ENCODE measurements at places on chromosomes 3 and 15.

- H3K27ac ChIP-seq, result no peak overlapping the region
- no peak overlapping the region for H3K4me3 ChIP-seq
- no peaks in the 10 kb centered on the region for H3K27me3 ChIP-seq
- peaks cover 27% of the 10 kb centered on the region for H3K4me1 ChIP-seq
- no peak for DNase-seq
- peaks cover 5% of the 10 kb centered on the region for H3K36me3 ChIP-seq
Observed at GRCh38 chr3:31106912-31107311, 212.5 kb upstream of the GADL1 start.

- DNase-seq, result no peak
- no peak overlapping the region for H3K27ac ChIP-seq
- no peaks in the 10 kb centered on the region for H3K4me1 ChIP-seq
- H3K27me3 ChIP-seq, result no peaks in the 10 kb centered on the region
- no peak overlapping the region for H3K4me3 ChIP-seq
- H3K36me3 ChIP-seq, result no peaks in the 10 kb centered on the region
Observed at GRCh38 chr3:29463304-29463703, 182.4 kb downstream of the RBMS3 start.

- H3K36me3 ChIP-seq, result no peaks in the 10 kb centered on the region
- no peak overlapping the region for H3K4me3 ChIP-seq
- H3K4me1 ChIP-seq, result no peaks in the 10 kb centered on the region
- no peaks in the 10 kb centered on the region for H3K27me3 ChIP-seq
- no peak for DNase-seq
Observed at GRCh38 chr3:17339132-17339575, 403.3 kb downstream of the TBC1D5 start.

DNA sequence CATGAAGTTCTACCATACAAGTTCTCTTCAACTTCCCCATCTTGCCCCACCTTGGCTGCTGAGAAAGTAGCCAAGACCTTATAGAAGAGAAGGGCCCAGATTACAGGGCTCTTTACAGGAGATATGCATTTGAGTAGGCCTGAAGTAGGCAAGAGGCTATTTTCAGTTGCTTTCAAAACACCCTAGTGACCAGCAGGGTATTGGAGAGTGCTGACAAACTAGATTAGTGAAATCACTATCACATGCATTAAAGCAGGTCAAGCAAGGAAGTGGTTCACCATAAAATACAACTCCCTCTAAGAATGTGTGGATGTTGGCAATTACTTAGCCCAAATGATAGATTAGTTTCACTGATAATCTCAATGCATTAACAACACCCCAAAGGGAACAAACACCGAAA is 2.7 kb upstream of the LZTFL1 start:
- no peaks in the 10 kb centered on the region for H3K36me3 ChIP-seq
- no peak for DNase-seq
- peaks cover 42% of the 10 kb centered on the region for H3K27me3 ChIP-seq
- H3K4me3 ChIP-seq, result no peak overlapping the region
- peak overlapping the region; percentile 11 for H3K27ac ChIP-seq

DNA sequence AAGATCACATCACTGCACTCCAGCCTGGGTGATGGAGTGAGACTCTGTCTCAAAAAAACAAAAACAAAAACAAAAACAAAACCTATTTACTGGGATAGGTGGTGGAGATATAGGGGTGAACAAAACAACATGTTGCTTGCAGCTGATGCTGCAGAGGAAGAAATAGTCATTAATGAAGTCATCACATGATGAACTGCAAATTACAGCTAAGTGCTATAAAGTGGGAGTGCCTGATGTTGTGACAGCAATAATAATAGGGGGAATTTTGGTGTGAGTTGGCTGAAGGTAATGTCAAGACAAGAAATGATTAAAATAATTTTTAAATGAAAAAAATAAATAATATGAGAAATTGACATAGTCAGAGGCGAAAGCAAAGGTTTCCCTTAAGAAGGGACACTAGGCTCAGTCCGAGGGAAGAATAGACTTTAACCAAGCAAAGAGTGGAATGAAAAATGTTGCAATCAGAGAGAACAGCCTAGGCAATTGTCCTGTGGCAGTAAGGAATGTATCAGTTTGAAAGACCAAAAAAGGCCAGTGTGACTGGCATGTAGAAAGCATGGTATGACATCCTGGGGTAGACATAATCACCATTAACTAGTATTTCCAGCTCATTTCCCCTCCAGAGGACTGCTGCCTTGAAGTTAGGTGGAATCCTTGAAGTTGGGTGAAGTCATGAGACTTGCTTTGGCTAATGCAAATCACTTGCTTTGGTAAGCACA is 14.7 kb upstream of the PIK3CB start:
- H3K27me3 ChIP-seq, result no peaks in the 10 kb centered on the region
- no peaks in the 10 kb centered on the region for H3K36me3 ChIP-seq
- no peaks in the 10 kb centered on the region for H3K4me1 ChIP-seq
- H3K27ac ChIP-seq, result no peak overlapping the region
- no peak for DNase-seq

DNA sequence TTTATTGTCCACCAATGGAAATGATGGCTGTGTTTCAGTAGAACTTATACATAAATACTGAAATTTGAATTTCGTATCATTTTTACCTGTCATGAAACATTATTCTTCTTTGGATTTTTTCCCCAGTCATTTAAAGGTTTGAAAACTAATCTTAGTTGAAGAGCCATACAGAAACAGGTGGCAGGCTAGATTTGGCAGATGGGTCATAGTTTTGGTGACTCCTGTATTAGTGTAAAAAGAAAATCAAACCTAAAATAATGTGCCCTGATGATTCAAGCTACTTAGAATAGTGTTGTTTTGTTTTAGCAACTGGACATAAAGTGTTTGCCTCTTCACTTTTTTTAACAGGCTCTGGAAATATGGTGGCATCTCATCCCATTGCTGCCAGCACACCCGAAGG is 68.9 kb downstream of the SIDT1 start:
- no peak overlapping the region for H3K27ac ChIP-seq
- H3K4me3 ChIP-seq, result no peak overlapping the region
- H3K27me3 ChIP-seq, result no peaks in the 10 kb centered on the region
- H3K4me1 ChIP-seq, result peaks cover 6% of the 10 kb centered on the region
- peaks cover 28% of the 10 kb centered on the region for H3K36me3 ChIP-seq
- DNase-seq, result no peak

DNA sequence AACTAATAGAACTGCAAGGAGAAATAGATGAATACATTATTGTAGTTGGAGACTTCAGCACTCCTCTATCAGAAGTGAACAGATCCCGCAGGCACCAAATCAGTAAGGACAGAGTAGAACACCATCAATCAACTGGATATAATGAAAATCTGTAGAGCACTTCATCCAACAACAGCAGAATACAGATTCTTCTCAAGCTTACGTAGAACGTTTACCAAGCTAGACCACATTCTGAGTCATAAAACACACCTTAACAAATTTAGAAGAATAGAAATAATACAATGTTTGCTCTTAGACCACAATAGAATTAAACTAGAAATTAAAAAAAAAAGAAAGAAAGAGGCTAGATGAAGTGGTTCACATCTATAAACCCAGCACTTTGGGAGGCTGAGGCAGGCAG is 70.7 kb upstream of the NEDD4 start:
- DNase-seq, result no peak
- H3K4me1 ChIP-seq, result no peaks in the 10 kb centered on the region
- H3K4me3 ChIP-seq, result no peak overlapping the region
- H3K27me3 ChIP-seq, result peaks cover 11% of the 10 kb centered on the region

DNA sequence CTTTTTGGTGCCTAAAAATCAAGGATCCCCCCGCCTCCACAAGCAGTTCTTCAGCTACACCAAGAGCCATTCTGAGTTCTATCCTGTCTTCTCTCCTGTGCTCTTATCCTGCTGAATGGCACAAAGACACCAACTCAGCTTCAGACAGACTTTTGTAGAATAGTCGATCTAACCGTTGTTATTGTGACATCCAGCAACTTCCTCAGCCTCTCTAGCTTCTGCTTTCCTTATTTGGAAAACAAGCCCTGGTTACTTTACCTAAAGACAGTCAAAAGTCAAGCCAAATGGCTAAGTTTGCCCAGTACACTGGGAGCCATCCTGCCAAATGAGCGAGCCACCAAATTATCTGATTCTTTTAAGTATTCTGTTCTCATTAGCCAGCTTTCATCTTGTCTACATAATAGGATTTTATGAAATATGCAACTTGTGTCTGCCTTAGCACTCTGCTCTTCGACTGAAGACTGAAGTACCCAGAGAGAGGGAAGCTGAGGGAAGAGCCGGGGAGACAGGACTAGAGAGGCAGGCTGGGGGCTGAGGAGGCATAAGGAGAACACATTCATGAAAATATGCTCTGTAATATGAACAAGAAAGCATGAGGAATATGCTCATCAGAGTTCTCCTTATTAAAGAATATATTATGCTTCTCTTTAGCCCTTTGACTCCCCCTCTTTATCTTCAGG is 35.1 kb downstream of the LYZL4 start:
- peaks cover 10% of the 10 kb centered on the region for H3K27me3 ChIP-seq
- H3K4me1 ChIP-seq, result peaks cover 2% of the 10 kb centered on the region
- no peak overlapping the region for H3K27ac ChIP-seq

DNA sequence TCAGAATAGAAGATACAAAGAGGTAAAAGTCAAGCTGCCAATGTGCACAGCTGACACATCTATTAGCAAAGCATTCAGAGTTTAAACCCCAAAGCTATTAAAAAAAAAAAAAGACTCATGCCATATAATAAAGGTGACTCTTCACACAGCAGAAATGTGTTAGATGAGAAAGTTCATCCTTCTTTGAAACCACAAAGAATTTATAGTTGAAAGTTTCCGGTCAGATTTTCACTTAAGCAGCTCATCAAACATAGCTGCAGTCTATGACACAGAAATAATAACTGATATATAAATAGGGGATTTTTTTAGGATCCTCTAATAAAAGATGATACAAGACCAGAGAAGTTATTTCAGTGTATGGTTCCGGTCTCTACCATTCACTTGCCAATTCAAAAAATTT is 76.6 kb downstream of the WWTR1 start:
- H3K4me3 ChIP-seq, result no peak overlapping the region
- H3K4me1 ChIP-seq, result peaks cover 65% of the 10 kb centered on the region
- no peaks in the 10 kb centered on the region for H3K36me3 ChIP-seq
- DNase-seq, result no peak

DNA sequence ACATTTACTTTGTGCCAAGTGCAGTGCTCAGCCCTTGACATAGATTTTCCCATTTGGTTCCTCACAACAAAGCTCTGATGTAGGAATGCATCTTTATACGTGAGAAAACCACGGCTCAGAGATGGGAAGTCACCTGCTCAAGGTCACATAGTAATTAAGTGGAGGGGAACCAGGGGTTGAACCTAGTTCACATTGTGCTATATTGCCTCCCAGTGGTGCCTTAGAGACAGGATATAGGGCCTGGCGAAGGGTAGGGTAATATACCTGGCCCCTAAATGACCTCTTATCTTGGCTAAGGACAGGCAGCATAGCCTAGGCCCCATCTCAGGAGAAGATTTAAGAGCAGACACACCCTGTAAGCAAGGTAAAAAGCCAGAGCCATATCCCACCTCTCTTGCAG is 71.5 kb downstream of the FOXP1 start:
- no peak overlapping the region for H3K27ac ChIP-seq
- peaks cover 10% of the 10 kb centered on the region for H3K4me1 ChIP-seq
- DNase-seq, result peak; percentile 48
- H3K36me3 ChIP-seq, result no peaks in the 10 kb centered on the region
- H3K27me3 ChIP-seq, result no peaks in the 10 kb centered on the region
- no peak overlapping the region for H3K4me3 ChIP-seq

GRCh38 chr3:156865732-156866131 is 39.6 kb downstream of the LEKR1 start:
- H3K36me3 ChIP-seq, result no peaks in the 10 kb centered on the region
- H3K27me3 ChIP-seq, result no peaks in the 10 kb centered on the region
- H3K4me3 ChIP-seq, result no peak overlapping the region
- no peak overlapping the region for H3K27ac ChIP-seq
- no peak for DNase-seq

DNA sequence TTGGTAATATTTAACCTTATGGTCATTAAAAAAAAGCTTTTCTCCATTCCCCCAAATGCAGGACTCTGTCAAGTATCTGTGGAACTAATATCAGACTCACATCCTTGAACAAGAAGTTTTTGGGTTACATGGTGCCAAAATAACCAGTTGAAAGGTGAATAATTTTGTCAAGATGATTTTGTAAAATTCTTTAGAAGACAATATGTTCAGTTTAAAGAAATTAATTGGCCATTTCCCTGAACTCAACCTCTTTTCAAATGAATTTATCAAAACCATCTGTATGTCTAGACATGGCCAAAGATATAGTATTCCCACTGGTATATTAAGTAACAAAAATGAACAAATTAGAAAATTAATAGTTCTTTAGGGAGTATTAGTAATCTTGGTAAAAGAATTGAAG is 280.5 kb downstream of the MBNL1 start:
- DNase-seq, result no peak
- no peak overlapping the region for H3K27ac ChIP-seq
- no peak overlapping the region for H3K4me3 ChIP-seq
- peaks cover 2% of the 10 kb centered on the region for H3K36me3 ChIP-seq

DNA sequence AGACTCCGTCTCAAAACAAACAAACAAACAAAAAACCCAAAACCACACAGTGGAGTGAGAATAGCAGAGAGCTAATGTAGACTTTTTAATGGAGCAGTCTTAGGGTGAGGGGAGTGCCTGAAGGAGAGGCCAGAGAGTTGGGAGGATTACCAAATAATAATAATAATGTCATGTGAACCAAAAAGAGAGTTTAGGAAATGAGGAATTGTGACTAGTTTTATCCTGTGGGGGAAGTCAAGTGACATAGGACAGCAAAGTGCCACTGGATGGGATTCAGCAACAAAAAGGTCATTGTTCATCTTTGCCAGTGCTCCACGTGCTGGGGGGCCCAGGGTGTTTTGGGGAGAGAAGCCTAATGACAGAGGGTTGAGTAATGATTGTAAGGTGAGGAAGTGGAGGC is 12.9 kb downstream of the GPR87 start:
- DNase-seq, result no peak
- H3K4me3 ChIP-seq, result no peak overlapping the region
- H3K27me3 ChIP-seq, result no peaks in the 10 kb centered on the region
- no peak overlapping the region for H3K27ac ChIP-seq
- H3K36me3 ChIP-seq, result peaks cover 12% of the 10 kb centered on the region
- H3K4me1 ChIP-seq, result peaks cover 68% of the 10 kb centered on the region

GRCh38 chr3:3801494-3801841 is 2.2 kb downstream of the LRRN1 start:
- H3K36me3 ChIP-seq, result no peaks in the 10 kb centered on the region
- H3K27ac ChIP-seq, result no peak overlapping the region
- H3K4me3 ChIP-seq, result no peak overlapping the region
- H3K4me1 ChIP-seq, result peaks cover 10% of the 10 kb centered on the region
- no peak for DNase-seq

- peaks cover 17% of the 10 kb centered on the region for H3K4me1 ChIP-seq
- DNase-seq, result no peak
- H3K36me3 ChIP-seq, result no peaks in the 10 kb centered on the region
- peaks cover 21% of the 10 kb centered on the region for H3K27me3 ChIP-seq
Observed at GRCh38 chr3:41169023-41169422, 30.3 kb upstream of the CTNNB1 start.

DNA sequence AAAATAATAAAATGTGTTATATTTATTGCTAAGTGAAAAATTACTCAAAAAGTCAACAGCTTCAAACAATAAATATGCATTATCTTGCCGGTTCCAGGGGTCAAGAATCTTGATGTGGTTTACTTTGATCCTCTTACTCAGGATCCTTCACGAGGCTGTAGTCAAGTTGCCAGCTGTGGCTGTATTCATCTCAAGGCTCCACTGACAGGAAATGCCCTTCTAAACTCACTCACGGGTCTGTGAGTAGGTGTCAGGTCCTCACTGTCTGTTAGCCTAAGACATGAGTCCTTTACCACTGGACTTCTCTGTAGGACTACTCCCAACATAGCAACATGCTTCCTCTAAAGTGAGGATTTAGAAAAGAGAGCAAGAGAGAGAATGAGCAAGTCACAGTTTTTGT is 983.0 kb downstream of the SI start:
- no peak overlapping the region for H3K4me3 ChIP-seq
- DNase-seq, result no peak
- H3K36me3 ChIP-seq, result no peaks in the 10 kb centered on the region
- H3K27me3 ChIP-seq, result no peaks in the 10 kb centered on the region
- H3K27ac ChIP-seq, result no peak overlapping the region
- no peaks in the 10 kb centered on the region for H3K4me1 ChIP-seq
